8988T (cell line): ENCODE measurements at places on chromosomes 1 and 21.

DNA sequence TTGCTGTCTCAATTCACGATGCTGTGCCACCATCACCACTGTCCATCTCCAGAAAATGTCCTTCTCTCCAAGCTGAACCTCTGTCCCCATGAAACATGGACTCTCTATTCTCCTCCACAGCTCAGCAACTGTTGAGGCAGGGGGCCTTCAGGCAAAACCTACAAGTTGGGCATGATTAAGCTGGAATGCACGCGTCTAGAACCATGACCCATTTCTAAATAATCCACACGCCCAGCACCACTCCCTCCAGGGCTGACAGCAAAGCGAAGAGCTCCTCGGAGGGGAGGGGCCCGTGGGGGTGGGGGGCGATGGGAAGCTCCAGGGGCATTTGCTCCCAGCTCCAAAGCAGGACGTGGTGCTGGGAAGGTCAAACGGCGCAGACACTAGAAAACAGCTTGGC lies 3.3 kb upstream of the HES5 start:
- DNase-seq: peak; percentile 84

DNA sequence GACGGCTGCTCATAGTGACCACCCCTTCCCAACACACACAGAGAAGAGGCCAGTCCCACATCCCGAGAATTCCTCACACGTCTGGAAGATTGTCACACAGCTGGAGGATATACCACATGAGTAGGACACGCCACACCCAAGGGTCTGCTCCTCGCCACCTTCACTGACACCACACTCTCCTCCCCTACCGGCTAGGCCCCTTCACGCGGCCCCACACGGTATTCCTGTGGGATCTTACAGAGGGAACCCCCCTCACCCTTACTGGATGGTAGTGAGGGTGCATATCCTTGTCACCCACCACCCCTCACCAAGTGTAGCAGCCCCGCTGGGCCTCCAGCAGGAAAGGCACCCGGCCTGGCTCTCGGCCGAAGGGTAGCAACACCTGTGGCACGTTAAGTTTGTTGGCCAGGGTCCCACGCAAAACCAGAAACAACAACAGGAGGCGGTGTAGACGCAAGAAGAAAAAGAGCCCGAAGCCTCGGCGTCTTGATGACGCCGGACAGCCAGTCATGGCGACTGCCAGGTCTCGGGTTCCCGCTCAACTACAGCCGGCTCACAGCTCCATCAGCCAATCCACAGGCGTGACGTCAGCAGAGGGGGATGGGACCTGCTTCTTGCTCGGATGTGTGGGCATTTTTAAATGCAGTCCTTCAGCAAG lies at the start of gene NUP210L:
TSS of gene NUP210L (minus strand) at position 540 of the 658 bp plus-strand sequence.
- DNase-seq: no peak

DNA sequence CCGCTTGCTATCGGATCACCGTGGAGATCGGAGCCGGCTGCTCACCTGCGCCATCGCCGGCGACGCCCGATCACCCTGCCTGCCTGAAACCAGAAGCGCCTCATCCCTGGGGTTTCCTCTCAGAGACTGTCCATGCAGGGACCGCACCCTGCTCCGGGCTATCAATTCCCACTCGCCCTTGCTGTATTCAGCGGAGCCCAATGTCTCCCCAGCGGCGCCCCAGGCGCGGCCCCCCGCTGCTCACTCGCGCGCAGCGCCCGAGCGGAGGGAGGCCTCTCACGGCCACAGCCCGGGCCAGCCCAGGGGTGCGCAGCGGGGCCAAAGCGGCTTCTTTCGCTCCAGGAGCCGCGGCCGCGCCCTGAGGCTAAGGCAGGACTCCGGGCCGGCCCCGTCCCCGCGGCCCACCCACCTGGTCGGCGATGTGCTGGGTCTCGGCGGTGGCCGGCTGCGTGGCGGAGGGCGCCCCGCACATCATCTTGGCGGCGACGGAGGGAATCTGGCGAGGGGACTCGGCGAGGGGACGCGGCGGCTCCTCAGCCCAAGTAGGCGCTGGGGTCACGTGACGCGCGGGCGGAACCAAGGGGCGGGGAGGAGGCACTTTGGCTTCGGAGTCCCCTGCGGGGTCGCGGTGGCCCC lies at the start of gene CSTB:
TSS of gene CSTB (minus strand) at position 514 of the 636 bp plus-strand sequence. CDS start at position 475, 39 bp downstream.
- peak; percentile 66 for DNase-seq

DNA sequence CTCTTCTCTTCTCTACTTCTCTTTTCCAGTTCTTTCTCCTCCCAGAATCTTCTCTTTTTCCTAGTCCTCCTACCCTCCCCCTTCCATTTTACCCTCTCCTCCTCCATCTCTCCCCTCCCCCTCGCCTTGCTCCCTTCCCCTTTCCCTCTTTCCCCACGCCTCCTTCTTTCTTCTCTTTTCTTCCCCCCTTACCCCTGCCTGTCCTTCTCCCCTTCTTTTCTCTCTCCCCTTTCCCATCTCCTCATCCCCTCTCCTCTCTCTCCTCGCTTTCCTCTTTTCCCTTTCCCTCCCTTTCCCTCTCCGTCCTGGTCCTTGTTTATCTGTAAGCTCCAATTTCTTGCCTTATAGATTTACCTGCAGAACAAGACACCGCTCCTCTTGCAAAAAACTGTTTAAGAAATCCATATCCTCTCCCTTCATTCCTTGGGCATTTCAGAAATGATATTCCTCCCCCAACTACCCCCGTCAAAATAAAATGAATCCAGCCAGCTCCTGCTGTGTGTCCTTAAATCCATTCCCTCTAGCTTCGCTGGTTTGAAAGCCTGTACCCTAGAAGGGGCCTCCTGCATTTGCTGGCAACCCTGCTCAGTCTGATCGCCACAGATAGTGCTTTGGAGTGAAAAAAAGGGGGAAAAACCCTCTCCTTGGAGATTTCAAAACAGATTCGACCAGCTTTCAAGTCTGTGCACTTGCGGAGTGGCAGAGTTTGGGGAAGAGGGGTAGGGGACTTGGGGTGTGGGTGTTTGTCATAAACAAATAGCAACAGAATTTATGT lies 89.4 kb downstream of the PAPPA2 start:
- no peak for DNase-seq

GRCh38 chr21:46661642-46662366 lies 26.3 kb downstream of the PRMT2 start:
- no peak for DNase-seq

GRCh38 chr21:36698981-36699545 lies at the start of gene SIM2:
Gene SIM2, plus strand, starts transcription at chr21:36699115. Its CDS starts 632 bp downstream, at chr21:36699747.
- DNase-seq: no peak

GRCh38 chr21:34700605-34701004 lies 31.8 kb downstream of the CLIC6 start:
- DNase-seq: no peak

- no peak for DNase-seq
Observed at GRCh38 chr1:37399205-37399604, 75.2 kb upstream of the ZC3H12A start.

DNA sequence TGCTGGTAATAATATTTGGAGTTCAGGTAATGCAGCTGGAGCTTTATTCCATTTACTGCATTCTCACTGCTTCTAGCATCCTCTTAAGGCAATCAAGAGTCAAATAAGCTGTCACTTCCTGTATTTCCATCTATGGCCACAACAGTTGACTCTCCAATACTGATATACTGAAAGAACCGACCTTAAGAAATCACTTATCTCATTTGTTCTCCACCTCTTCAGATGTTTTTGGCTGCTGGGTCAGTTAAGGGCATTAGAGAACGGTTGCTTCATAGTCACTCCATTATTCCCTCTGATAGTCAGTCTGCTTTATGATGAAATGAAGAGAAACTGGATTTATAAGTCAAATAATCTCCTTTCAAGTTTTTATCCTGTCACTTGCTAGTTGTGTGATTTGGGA lies 14.2 kb upstream of the RGS4 start:
- no peak for DNase-seq

DNA sequence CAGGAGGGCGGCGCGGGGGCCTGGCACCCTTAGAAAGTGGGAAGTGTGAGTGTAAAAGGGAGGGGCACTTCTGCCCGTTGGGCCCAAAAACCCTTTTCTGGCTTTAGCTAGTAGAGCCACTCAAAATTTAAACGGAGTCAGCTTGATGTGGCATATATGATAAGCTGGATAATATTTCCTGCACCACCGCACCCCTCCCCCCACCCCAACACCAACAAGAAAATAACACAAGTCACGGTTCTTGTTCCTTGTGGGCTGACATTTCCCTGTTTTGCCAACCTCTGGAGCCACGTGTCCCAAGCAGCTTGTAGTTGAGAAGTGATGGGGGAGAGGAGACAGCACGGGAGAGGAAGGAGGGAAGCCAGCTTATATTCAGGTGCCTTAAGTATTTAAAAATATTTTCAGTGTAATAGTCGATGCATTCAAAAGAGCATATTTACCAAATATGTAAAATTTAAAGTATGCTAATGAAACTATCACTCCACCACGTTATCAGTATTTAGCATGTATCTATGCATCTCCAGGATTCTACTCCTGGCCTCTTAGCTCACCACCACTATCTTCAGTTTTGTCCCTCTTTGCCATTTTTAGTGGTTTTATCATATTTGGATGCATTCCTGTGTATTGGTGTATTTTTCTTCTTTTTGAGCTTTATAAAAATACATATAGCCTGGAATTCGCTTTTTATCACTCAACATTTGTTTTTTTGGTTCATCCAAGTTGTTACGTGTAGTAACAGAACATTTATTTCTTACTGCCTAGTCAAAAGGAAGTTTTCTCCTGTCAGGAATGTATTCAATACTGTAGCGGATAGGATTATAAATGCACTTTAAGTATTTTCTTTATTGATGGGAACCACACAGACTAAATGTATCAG lies 773 bp upstream of the DDX59 start:
- no peak for DNase-seq

DNA sequence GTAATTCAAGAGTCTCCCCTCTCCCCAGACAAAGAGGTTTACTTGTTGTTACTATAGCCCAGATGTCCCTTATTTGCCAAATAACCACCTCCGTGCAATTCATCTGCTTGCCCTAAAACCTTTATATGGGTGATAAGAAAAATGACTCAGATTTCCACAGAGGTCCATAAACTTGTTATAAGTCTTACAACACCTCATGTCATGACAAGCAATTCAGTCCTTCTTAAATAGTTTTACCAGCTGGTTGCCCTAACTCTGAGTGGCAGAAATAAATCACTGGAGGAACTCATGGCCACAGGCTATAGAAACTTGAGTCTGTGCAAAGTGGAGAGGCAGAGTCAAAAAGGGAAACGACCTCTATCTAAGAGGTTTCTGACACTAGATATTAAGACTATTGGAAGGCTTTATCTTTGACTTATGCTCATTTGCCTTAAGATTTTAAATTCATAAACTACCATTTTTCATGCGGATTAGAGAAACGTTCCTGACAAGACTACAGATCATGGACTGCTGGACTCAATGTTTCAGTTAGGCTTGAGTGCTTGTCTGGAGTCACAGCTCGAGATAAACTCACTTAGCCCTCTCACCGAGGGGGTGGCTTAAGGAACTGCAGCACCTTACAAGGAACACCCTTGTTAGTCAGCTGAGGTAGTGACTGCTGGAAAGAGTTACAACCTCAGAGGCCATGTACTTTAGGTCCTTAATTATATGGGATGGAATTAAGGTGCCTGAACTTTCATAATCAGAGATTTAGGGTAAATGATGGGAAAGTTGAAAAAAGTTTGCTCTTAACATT lies 662.5 kb upstream of the USP24 start:
- DNase-seq: no peak

DNA sequence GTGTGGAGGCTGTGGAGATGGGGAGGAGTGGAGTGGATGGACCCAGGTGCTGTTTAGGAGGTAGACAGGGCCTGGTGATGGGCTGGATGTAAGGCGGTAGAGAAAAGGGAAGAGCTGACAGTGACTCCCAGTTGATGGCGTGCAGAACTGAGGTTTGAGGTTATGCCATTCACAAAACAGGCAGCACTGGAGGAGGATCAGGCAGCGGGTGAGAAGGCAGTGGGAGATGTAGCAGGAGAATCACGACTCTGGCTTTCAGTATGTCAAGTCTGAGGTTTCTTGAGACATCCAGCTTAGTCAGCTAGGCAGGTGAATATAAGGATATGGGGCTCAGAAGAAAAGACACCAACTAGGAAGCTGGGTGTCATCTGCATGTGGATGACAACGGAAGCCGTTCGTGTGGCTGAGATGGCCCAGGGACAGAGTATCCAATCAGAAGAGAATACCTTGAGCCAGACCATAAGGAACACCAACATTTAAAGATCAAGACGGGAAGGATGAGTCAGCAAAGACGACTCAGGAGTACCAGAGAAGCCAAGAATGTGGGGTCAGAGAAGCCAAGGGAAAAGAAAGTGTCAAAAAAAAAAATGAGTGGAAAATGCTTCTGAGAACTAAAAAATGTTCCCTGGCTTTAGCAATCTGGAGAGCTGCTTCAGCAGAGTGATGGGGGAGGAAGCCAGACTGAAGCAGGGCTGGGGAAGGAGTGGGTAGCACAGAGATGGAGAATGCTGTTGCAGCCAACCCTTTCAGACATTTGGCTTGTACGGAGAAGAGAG lies 15.2 kb downstream of the LRRN2 start:
- DNase-seq: no peak

DNA sequence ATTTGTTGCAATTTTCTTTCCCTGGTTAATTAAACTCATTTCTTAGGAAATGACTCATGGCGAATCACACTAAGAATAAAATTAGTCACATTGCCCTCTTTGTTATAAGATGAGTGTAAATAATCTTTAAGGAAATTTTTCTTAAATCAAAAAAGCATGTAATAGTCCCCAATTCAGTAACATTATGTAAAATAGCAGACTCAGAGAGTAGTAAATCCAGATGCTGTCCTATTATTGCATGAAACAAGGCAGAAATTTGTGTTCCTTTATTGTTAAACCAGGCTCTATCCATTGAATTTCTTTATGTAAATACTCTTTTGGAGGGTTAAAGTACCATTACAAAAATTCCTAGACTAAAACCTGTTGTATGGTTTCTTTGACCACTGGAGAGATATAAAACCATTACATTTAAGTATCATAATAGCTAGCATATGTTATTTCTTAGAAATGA lies 154.5 kb upstream of the C1orf87 start:
- DNase-seq: no peak

DNA sequence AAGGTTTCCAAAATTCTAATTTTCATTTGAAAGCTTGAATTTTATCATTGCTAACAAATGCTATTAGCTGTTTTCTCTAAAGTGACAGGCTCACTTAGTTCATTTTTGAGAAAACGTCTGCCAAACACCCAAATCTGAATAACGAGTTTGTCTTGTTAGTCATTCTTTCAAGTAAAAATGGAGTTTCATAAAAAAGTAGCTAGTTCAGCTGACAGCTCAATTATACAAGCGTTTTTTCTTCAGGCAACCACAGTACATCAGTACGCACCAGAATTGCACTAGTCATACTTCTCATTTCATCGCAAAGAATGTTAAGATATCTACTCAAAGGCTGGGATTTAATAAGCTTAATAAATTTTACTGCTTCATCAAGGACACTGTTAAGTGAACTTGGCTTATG lies 72.3 kb upstream of the SLFNL1 start:
- no peak for DNase-seq

- peak; percentile 68 for DNase-seq
Observed at GRCh38 chr21:46661211-46661625, 25.7 kb downstream of the PRMT2 start.

DNA sequence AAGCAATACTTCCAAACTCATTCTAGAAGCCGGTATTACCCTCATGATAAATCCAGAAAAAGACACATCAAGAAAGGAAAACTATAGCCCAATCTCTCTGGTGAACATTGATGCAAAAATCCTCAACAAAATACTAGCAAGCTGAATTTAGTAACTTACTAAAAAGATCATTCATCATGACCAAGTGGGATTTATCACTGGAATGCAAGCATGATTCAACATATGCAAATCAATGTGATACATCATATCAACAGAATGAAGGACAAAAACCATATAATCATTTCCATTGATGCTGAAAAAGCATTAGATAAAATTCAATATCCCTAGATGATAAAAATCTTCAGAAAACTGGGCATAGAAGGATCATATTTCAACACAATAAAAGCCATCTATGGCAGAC lies 402.9 kb downstream of the TGFB2 start:
- DNase-seq: no peak
